ENCODE measurements at places on chromosomes 3 and 15. TPM values are rescaled to one million over a fixed set of nuclear protein-coding genes. Genes with fewer than 3 reads are reported as not detected.

DNA sequence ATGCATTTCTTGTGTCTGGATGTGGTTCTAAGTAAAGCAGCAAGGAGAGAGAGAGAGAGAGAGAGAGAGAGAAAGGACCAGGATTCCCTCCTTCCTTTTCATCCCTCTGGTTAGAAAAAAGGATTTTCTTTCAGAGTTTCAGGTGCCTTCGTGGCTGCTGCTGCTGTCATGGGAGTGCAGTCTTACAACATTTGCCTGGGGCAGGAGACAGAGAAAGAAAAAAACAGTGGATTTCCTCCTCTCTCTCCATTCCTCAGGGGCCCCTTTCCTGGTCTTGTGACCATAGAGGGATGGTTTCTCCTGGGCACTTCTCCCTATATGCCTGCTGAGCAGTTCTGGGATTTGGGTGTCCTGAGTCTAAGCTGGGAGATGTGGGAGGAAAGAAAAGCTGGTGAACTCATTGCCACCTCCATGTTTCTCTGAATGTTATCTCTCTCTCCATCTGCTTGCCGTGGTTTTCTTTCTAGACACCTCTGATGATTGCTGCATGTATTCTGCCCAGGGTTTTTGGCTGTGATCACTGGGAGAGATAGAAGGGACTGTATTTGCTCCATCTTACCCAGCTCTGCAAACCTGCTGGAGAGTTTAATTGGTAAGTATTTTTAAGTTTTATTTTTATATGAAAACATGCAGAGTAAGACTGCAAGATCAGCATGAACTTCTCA is 142.4 kb upstream of the RGMA start:
- no peak for DNase-seq

DNA sequence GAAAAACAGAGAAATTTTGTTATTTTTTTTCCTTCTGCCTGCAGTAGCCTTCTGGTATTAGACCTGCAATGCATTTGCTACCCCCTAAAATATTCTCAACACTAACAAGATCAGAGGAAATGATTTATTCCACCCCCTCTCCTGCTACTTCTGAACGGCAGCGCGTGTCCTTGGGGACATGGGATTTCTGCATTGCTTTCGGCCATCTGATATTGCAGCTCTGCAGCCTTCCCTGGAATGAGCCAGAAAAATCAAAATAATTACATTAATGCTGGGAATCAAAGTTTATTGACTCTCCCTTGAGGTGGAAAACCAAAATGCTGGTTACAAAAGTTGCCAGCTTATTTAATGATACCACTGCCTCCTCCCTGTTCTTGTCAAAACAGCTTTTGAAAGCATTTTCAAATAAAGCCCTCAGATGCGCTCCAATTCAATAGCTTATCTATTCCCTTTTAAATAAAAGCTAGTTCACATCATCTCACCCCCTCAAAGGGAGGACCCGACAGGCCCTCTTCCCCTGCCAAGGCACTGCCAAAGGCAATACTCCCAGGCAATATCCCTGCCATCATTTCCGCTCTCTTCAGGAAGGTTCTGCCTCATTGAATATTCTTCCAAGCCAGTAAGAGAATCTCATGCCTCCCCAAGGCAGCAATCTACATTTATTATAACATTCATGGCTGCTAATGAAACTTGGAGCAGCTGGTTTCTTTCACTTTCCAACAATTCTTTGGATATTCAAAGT is 96.6 kb downstream of the FHIT start:
- DNase-seq: no peak

DNA sequence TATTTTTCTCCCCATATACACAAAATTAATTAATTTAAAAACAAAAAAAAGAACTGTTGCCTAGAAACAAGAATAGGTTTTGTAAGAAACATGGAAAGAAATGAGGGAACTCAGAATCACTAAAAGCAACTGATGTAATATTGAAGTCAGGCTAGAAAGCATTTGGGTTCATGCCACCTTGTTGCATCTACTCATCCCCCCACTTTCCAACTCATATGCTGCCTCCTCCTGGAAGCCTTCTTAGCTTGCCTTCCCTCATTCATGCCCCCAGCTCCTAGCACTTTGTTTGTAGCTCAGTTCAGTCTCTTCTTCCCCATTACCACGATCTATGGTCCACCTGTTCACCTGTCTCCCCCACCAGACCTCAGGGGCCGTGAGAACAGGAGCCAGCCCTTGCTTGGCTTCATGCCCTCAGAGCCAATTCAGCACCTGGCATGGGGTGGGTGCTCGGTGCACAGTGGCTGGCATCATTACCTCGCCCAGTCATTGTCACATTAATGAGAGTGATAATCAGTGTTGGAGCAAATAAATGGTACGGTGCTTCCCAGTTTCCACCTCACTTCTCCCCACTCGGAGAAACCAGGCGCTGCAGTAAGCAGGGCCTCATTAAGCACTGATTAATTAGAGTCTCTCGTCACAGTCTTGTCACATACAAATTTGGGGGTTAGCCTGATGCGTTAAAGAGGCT is 62.4 kb upstream of the SLC6A1 start:
- no peak for DNase-seq

GRCh38 chr15:59401824-59402569 is 29.3 kb upstream of the MYO1E start:
- no peak for DNase-seq

GRCh38 chr3:37808656-37809055 is 53.0 kb upstream of the CTDSPL start:
- peak; percentile 33 for DNase-seq

DNA sequence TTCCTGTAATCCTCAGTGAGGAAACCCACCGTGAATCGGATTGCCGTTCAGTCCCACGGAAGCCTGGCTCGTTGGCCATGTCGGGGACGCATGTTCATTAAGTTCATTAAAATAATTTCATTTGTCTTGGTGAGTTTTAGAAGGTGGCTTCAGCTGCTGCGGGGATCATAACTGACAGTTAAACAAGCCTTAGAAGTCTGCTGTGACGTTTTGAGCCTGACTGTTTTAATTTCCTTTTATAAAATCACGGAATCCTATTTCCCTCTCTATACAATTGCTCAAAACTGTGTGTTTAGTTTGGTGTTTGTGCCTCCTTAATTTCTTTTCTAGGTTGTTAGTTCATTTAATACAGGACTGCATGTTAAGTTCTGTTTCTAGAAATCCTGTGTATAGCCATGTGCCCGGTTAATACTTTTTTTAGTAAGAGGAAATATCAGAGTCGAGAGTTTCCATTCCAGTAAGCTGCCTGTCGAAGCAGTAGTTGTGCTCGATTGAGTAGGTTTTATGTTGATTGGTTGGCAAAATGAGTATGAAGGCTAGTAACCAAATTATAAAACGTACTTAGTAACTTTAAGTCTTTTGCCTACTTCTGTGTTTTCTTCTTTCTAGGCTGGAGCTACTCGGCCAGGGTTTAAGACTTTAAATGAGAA is 705 bp downstream of the NIPA2 start:
- DNase-seq: no peak

- no peak for DNase-seq
Observed at GRCh38 chr3:9214185-9214584, 35.3 kb downstream of the SRGAP3 start.

- no peak for DNase-seq
Observed at GRCh38 chr3:9072667-9073009, 109.4 kb upstream of the RAD18 start.

DNA sequence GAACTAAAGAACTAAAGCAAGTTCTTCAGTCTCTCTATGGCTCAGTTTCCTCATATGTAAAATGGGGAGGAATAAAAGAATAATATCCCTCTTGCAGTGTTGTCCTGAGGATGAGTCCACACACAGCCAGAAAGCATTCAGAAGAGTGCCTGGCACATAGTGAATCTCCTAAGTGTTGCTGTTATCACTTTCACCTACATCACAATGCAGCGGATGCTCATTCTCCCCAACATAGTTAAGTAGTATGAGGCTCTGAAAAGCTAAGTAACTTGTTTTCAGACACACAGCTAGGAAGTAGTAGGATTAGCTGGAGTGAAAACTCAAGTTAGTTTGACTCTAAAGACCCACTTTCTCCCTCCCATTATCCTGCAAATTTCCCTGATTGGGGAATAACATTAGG is 9.1 kb upstream of the USP3 start:
- DNase-seq: no peak

DNA sequence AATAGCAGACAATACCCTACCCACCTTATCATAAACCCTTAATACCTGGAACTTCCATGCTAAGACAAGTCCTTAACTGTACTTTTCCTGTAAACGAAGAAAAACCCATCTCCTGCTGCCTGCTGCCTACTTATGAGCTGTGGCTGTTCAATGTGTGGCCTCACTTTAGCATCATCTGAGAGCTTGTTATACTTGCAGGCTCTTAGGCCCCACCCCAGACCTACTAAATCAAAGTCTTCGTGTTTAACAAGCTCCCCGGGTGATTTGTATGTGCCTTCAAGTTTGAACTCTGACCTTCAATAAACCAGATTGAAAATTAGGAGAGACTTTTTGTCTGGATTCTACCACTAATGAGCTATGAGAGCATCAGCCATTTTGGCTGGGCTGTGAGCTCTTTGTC is 29.3 kb downstream of the TMEM41A start:
- DNase-seq: no peak

- DNase-seq: no peak
Observed at GRCh38 chr3:25473246-25473645, 45.2 kb downstream of the RARB start.

DNA sequence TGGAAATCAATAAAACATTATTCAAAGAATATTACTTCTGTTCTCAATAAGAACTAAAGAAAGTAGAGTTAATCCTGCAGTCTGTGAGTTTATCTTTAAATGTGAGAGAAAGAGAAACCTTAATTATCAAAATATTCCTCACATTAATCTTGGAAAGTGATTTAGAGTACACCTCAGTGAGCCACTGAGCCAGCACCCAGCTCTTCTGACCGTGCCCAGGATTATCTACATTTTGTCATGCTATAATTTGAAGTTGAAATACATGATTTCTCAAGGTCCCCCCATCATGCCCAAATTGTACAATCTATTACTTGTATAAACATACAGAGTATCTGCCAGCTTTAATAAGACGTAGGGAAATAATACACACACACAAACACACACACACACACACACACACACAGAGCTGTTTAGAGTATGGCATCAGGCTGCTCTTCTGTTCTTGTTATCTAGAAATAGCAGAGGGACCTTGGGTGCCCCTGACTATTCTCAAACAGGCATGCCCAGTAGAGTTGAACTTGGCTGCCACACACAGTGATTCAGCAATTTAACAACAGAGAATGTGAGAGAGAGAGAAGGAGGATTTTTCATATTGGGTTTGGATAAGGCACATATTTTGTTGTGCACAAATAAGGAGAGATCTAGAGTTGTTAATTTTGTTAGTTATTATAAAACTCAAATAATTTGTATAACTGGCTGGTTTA is 74.4 kb downstream of the P2RY1 start:
- DNase-seq: peak; percentile 48

GRCh38 chr3:126256251-126256650 is 75.9 kb upstream of the ALDH1L1 start:
- DNase-seq: peak; percentile 2

GRCh38 chr3:54962200-54962599 is 34.3 kb upstream of the LRTM1 start:
- no peak for DNase-seq

- DNase-seq: peak; percentile 32
Observed at GRCh38 chr3:143445118-143445517, 325.5 kb downstream of the CHST2 start.

GRCh38 chr15:68447976-68448755 is 16.2 kb upstream of the ITGA11 start:
- peak; percentile 86 for DNase-seq

DNA sequence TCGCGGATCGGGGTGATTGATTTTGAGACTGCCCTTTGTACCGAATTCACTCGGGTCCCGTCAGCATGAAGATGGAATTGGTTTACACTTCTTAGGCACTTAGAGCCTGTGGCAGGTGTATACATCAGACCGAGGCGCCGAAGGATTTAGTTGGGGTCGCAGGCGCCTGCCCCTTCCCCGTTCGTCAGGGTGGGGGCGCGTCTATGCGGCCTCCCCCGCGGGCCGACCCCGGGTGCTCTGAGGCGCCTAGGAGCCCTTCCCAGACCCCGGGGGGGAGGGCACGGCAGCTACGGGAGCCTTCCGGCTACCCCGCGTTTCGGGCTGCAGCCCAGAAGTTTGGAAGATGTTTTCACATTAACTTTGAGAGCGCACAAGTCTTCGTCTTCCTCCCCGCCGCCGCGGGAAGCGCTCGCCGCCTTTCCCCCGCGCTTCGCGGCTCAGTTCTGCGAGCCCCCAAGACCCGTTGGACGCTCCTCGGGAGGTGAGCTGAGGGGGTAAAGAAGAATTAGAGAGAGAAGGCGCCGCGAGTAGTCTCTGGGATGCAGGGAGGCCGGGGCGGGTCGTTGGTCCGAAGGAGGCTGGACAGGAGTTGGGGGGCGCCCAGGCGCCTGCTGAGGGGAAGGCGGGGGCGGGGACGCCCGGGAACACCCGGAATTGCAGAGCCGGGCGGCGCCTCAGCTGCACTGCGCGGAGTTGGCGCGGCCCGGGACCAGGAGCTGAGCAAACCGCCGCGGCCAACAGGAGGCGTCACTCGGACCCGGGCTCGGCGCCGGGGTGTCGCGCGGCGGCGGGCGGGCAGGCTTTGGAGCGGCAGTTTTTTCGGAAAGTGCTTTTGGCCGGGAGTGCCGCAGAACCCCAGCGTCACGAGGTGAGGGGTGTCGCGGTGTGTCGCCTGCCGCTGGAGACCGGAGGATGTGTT is 780 bp downstream of the TIPARP start:
- peak; percentile 56 for DNase-seq

- DNase-seq: no peak
Observed at GRCh38 chr15:53462651-53463050, 296.8 kb downstream of the WDR72 start.

- no peak for DNase-seq
Observed at GRCh38 chr3:189812806-189813465, 181.7 kb downstream of the TP63 start.

Gene EPHA3
- 0.13 TPM for total RNA-seq

Gene GATM
- total RNA-seq: 1.3 TPM

Gene ZDHHC3
- 50.1 TPM for total RNA-seq

Gene SPESP1
- 7.9 TPM for total RNA-seq

Gene SST
- not detected for total RNA-seq

Gene KNSTRN
- 121 TPM for total RNA-seq

Gene CLEC3B
- total RNA-seq: 0.40 TPM

Gene SEC11A
- 239 TPM for total RNA-seq

Gene GOLGA8S
- total RNA-seq: not detected

Gene CLDN11
- total RNA-seq: not detected

Gene STRC
- total RNA-seq: not detected

Gene STRA6
- total RNA-seq: 0.06 TPM

Gene LINGO1
- not detected for total RNA-seq

Gene PLXND1
- total RNA-seq: 51.3 TPM

Gene GHSR
- total RNA-seq: not detected

Gene PLAAT1
- not detected for total RNA-seq

Gene CDHR4
- total RNA-seq: not detected

Gene SRGAP3
- total RNA-seq: 0.86 TPM

Gene ITPKA
- total RNA-seq: 14.2 TPM

Gene STT3B
- 144 TPM for total RNA-seq

Measured in LHCN-M2 (cell line).